NCI-H2029 (cell line): ENCODE measurements at places on chromosomes 7 and 10.

DNA sequence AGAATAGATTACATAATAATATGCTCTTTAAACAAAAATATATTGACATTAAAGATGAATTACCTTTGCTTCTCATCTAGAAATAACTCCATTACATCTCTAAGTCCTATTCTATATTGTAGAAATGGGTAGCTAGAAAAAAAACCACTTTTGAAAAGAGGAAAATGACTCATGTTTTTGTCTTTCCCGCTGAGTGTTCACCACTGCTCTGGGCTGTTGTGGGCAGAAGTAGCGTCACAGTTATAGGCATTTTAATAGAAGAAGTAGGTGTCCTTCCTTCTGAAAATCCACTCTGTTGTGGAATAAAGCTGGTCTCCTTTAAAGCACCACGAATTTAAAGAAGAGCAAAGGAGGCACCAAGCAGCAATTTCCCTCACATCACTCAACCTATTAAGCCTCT is 117.6 kb upstream of the NFE2L3 start:
- DNase-seq, result no peak

- DNase-seq, result no peak
Measured at GRCh38 chr7:151579644-151580043, 59.9 kb upstream of the RHEB start.

DNA sequence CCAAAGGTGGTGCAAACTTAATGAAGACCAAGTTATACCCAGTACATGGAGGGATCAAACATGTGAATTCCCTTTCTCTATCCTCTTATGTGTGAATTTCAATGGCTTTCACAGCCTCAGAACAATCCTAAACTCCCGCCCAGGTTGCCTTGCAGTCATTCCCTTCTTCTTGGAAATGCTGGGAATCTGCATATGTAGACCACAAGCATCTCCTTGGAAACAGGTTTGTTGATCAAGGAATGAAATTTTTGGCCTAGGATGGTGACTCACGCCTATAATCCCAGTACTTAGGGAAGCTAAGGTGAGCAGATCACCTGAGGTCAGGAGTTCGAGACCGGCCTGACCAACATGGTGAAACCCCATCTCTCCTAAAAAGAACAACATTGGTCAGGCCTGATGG is 77.8 kb upstream of the ABI1 start:
- DNase-seq, result no peak

DNA sequence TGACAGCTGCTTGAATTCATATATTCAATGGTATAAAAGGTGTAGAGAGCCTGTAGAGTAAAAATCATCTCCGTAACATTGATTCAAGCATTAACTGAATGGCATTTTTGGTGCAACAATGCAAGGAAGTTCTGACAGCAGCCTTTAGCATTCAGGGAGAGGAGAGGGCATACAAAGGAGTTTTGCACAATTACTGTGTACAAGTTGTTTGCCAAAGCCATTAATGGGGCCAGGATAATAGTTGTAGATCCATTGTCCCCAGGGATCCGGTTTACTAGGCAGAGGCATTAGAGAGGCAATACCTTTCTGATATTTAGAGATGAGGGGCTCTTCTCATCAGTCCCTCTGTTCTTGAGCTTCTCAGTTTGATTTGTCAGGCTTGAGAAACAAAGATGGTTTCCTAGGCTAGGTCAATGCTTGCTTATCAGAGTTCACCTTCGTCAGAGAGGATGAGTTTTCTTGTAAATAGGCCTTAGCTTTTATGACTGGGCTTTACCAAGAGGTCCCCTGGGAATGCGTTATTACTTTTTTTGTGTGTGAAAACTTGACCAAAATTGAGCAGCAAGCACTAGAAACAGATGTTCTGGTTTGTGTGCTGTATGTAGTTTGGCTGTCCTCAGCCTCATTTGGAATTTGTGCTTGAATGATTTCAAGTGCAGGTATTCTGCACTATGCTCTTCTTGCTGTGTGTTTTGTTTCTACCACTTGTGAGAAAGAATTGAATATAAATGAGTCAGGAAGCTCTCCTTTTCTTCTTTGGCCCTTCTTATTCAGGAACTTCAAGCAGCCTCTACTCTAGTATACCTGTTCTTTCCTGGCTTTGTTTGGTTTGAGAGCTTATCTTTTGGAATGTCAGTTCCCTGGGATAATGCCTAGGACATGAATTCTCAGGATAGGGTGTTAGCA is 32.0 kb downstream of the SND1 start:
- no peak for DNase-seq

DNA sequence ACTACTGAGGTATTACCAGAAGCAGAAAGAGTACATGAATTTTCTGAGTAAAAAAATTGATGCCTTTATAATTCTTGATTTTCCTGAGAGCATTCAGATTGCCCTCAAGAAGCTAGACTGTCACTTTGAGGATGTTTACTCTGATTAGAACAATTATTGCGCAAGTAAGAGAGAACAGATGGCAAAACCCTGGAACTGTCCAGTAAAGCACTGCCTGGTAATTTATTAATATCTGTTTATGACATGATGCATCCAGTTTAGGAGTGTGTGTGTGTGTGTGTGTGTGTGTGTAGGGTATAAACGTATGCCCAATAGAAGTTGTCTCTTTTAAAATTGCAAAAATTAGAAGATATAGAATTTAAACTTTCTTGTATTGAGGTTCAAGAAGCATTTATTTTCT is 379.7 kb downstream of the PHTF2 start:
- no peak for DNase-seq
